ENCODE measurements at places on chromosomes 16 and 17. TPM values are rescaled to one million over a fixed set of nuclear protein-coding genes. Genes with fewer than 3 reads are reported as not detected.
A peak's percentile ranks its signal among the peaks of the same experiment; 100 is the strongest.

Gene HSD17B1
- total RNA-seq = 2.3 TPM

Gene SLFN5
- total RNA-seq = 57.3 TPM

DNA sequence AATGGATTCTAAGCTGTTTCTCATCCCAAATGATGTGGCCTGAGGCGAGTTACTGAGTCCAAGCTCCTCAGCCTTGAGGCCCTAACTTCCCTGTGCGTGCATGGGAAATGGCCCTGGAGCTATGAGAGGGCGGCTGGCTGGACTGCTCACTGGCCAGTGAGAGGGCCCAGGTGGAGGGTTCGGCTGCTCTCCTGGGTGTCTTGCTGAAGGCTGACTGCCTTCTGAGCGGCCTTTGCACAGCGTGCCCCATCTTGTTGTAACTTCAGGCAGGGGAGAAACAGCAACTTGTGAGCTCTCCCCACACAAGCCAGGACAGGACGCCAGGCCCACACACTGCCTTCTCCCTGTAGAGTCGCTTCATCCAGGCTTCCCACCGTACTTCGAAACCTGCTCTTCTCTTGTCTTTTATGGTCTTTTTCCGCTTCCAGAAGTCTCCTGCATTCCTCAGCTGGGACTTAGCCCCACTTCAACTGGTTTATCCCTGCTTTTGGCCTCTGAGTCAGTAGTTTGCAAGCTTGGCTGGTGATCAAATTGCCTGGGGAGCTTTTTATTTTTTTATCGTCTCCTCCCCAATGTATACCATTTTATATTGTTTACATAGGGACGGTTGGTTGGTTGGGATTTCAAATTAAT, 13.3 kb downstream of the CDH3 start:
- DNase-seq = peak; percentile 90

Gene ADORA2B
- total RNA-seq = 20.2 TPM

- DNase-seq = peak; percentile 40
Observed at GRCh38 chr17:13140750-13141149, 122.9 kb upstream of the ELAC2 start.

- no peak for DNase-seq
Observed at GRCh38 chr17:36778448-36778847, 158.8 kb upstream of the LHX1 start.

- peak; percentile 97 for DNase-seq
Observed at GRCh38 chr17:18981642-18982424, 22.7 kb downstream of the FAM83G start.
